ENCODE measurements at places on chromosomes 7 and 10. TPM values are rescaled to one million over a fixed set of nuclear protein-coding genes. Genes with fewer than 3 reads are reported as not detected.

Gene NET1
- 27.7 TPM for total RNA-seq

Gene COL1A2
- not detected for total RNA-seq

Gene KCNH2
- total RNA-seq = 3.5 TPM

Gene PLXDC2
- total RNA-seq = 1.8 TPM

Gene GIMAP4
- total RNA-seq = 90.1 TPM

Gene EEF1AKMT2
- 15.9 TPM for total RNA-seq

Gene NEBL
- 1.9 TPM for total RNA-seq

Gene AKR1E2
- 4.5 TPM for total RNA-seq

Gene SYT15
- total RNA-seq = 0.67 TPM

Gene CACNA2D1
- total RNA-seq = not detected

Gene SPDYE16
- total RNA-seq = 2.9 TPM

Gene ZPBP
- total RNA-seq = not detected

Gene CD36
- 0.52 TPM for total RNA-seq

Gene POLR2J2
- 56.4 TPM for total RNA-seq

Gene TAS2R3
- 0.59 TPM for total RNA-seq

Gene C10orf62
- not detected for total RNA-seq

Data from CD4-positive, CD25-positive, alpha-beta regulatory T cell (primary cell).